Activated T-cell treated with anti-CD3 and anti-CD28 coated beads, Interleukin-2, amount 50 U/mL, for 48 hours (primary cell): ENCODE measurements at places on chromosomes 3 and 15.

GRCh38 chr3:131314318-131314717, 67.3 kb upstream of the NUDT16 start:
- DNase-seq, result no peak

GRCh38 chr3:111714305-111714704, 119.2 kb upstream of the ZBED2 start:
- no peak for DNase-seq

DNA sequence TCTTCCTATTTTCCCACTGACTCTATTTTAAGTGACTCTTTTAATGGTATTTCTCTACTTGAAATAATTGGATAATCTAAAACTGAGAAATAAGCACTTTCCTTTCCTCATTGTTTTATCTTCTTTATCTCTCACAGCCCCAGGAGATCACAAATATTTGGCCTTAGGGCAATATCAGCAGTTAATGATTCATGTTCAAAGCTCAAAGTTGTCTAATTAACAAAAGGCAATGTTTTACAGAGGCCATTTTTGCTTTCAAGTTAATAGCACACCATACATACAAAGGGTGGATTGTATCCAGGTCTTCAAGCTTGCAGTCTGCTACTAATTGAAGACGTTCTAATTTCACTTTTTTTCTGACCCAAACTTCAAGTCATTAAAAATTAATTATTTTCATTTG, 120.1 kb downstream of the LRRN1 start:
- DNase-seq, result no peak

DNA sequence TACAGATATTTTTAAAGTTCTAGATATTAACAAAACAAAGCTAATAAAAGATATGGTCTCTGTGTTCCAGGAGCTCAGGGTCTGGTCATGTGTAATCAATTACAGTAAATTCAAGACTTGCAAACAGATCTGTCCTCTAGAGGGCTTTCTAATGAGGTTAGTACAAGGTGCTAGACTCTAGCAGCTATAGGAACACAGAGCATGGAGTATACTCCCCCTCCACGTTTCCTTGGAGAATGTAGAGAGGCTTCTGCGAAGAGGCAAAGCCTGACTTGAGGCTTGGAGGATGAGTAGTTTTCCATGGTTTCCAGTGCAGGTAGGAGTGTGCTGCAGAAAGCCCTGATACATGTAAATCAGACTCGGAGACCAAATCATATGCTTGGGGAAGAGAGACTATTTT, 32.7 kb upstream of the DLG1 start:
- DNase-seq, result no peak

DNA sequence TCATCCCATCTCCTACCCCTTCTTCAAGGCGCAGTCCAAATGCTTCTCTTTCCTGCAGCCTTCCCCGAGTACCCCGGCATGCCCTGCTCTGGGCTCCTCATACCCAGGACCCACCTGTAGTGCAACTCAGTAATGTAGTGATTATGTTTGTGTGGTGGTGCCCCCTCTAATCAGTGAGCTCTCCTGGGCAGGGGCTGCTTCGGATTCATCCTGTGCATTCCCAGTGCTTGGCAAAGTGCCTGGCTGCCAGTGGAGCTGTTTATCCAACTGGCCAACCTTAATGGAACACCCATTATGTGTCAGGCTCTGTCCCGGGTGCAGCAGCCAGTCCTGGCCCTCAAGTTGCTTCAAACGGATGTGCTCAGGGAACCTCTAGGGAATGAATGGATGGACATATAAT, 174.4 kb upstream of the LINGO1 start:
- DNase-seq, result no peak

- no peak for DNase-seq
Measured at GRCh38 chr3:10357592-10358308, 36.8 kb upstream of the SEC13 start.

GRCh38 chr3:194035406-194036138, 100.4 kb upstream of the HES1 start:
- no peak for DNase-seq

- no peak for DNase-seq
Measured at GRCh38 chr3:191414286-191414685, 46.7 kb upstream of the PYDC2 start.

DNA sequence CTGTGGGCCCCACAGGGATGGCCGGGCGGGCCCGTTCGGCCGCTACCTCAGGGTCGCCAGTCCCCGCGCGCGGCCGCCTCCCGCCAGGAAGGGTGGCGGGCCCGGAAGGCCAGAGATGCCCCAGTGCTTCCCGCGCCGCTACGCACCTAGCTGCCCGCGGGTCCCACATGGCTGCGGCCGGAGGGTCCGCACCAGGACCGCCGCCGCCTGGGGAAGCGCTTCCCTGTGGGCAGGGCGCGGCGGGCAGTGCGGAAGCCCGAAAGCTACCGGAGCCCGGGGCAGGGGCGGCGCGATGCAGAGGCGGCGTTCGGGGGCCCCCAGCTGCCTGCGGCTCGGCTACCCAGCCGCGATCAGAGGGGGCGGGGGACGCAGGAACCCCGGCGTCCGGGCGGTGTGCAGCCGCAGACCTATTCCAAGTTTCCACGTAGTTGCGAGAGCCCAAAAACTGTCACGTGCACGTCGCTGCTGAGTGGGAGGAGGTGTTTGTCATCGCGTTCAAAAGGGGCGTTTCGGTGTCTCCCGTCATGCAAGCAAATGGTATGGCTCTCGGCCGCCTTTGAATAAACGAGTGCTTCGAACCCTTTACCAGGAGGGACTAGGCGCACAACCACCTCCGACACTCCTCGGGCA, at the start of gene TRANK1:
Gene TRANK1 (minus strand): TSS at position 414 of the 630 bp plus-strand sequence. CDS start 245 bp downstream, at position 169.
- DNase-seq, result peak; percentile 86

- DNase-seq, result no peak
Measured at GRCh38 chr3:171838218-171838720, 4.9 kb upstream of the TMEM212 start.

- DNase-seq, result no peak
Measured at GRCh38 chr3:29447946-29448627, 167.2 kb downstream of the RBMS3 start.

DNA sequence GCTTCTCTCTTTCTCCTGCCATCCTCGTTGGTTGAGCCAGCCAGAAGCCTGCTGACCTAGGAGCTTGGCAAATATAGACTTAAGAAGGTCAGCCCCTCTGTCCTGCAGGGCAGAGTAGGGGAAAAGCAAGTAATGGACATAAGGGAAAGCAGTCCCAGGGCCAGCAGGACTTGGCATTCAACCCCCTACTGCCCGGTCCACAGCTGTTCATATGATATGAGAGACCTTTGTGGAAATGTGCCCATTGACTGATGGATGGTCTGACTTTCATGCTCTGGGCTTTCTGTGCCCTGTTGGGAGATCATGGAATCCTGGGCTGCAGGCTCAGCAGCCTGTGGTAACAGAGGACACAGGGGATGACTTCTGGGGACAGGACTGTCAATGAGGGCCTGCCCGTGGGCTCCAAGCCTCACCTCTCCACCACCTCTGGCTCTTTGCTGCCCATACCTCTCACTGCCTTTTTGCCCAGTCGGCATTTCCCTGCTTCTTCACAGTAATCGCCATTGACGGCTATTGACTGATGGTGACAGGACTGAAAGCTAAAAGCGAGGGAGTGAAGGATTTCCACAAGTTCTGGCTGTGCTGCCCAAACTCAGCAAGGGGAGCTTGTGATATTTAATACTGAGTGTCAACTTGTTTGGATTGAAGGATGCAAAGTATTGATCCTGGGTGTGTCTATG, 60.0 kb upstream of the NMNAT3 start:
- DNase-seq, result no peak

DNA sequence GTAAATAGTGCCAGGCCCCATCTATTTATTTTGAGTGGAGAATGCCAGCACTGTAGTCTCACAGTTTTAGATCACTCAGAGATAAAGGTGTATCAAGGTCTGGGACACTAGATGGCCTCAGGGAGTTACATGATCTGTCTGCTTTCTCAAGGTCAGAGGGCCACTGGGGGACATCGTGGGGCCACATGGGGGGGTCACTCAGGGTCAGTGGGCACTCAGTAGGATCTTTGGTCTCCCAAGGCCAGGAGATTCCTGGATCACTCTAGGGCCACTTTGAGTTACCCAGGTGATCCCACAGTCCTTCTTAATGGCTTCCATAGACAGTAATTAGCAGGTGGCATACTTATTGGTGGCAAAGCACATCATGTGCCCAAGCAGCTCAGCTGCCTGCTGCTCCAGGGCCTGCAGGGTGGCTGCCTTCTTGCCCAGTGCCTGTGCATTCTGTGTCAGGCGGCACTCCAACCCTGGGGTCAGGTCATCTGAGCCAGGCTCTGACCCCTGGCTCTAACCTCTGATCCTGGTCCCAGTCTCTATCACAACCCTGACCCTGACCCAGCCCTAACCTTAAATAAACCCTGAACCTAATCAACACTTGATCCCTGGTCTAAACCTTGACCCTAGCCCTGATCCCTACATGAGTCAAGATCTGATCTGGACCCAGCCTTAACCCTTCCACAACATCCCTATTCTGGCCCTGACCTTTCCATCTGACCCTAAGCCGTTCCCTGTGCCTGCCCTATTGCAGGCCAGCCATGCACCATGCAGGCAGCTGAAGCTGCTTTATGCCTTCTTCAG, 1.8 kb upstream of the LAMB2 start:
- no peak for DNase-seq

GRCh38 chr3:32392536-32393302, 1.1 kb downstream of the CMTM7 start:
- peak; percentile 58 for DNase-seq

GRCh38 chr15:87669846-87670245, 586.7 kb downstream of the NTRK3 start:
- no peak for DNase-seq

DNA sequence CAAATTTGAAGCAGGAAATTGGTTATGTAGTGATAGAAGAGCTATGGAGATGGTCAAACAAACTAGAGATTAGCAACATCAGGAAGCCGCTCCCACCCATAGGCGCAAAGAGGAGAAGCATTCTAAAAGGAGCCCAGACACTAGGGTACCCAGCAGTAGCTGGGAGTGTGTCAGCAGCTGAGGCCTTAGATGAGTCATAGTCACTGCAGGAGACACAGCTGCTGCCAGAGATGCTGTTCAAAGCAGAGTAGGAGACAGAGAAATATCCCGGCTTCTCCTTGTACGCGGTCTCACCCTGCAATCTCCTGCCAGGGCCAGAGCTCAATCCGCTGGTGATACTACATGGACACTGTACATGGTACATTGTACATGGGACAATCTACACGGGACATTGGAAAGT, 61.9 kb downstream of the VGLL3 start:
- DNase-seq, result no peak

- no peak for DNase-seq
Measured at GRCh38 chr3:16474216-16474615, 39.3 kb downstream of the RFTN1 start.

DNA sequence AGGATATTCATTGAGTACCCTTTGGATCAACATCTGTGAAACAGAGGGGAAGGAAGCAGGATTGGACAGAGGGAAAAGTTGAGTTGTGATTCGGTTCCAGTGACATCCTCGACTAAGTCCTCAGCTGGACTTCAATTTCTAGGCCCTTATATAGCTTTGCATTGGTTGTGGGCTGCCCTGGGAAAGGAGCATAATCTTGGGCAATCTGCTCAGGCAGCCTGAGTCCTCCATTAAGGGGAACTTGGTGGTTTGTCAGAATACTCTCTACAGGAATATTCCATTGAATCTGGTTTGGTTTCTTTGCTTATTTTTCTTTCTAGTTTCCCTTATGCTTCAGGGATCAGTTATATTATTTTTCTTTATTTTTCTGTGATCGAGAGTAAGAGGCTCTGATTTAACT, 94.1 kb downstream of the TCF12 start:
- no peak for DNase-seq

- DNase-seq, result no peak
Measured at GRCh38 chr3:123713211-123713610, 128.4 kb upstream of the HACD2 start.

- no peak for DNase-seq
Measured at GRCh38 chr3:163018664-163019063, 1522.1 kb downstream of the OTOL1 start.

GRCh38 chr3:186374376-186374775, 12.3 kb upstream of the DGKG start:
- no peak for DNase-seq

DNA sequence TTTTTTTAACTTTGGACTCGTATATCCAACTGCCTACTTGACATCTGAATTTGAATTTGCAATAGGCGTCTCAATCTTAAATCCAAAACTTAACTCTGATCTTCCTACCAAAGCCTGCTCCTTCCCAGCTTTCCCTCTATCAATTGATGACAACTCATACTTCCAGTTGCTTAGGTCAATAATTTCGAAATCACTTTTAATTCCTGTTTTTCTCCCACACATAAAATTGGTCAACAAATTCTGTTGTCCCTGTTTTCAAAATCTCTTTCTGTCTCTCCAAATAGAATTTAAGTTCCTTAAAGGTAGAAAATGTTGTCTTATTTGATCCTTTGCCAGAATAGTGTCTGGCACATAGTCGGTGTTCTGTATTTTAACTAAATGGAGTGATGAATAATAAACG, 332.4 kb downstream of the SATB1 start:
- no peak for DNase-seq

DNA sequence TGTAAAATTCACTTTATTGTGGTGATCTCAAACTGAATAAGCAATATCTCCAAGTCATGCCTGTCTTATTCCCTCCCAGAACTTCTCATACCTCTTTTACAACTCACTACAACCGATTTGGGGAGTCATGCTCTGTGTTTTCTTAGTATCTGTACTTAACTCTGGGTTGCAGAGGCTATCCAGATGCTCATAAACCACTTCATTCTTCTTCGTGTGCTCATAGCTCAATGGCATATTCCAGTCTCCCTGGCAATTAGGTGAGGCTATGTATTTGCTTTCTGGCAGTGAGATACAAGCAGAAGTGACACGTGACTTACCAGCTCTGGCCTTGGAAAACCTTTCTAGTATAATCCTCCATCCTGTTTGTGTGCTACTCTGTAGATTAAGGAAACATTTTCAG, 360.9 kb downstream of the ZNF385D start:
- DNase-seq, result no peak

- no peak for DNase-seq
Measured at GRCh38 chr3:131053043-131053859, 26.6 kb downstream of the NEK11 start.

GRCh38 chr3:17656264-17656663, 86.2 kb downstream of the TBC1D5 start:
- no peak for DNase-seq

- DNase-seq, result no peak
Measured at GRCh38 chr15:93362821-93363220, 273.8 kb upstream of the RGMA start.

GRCh38 chr15:62344806-62345539, 179.9 kb upstream of the C2CD4B start:
- DNase-seq, result peak; percentile 56

DNA sequence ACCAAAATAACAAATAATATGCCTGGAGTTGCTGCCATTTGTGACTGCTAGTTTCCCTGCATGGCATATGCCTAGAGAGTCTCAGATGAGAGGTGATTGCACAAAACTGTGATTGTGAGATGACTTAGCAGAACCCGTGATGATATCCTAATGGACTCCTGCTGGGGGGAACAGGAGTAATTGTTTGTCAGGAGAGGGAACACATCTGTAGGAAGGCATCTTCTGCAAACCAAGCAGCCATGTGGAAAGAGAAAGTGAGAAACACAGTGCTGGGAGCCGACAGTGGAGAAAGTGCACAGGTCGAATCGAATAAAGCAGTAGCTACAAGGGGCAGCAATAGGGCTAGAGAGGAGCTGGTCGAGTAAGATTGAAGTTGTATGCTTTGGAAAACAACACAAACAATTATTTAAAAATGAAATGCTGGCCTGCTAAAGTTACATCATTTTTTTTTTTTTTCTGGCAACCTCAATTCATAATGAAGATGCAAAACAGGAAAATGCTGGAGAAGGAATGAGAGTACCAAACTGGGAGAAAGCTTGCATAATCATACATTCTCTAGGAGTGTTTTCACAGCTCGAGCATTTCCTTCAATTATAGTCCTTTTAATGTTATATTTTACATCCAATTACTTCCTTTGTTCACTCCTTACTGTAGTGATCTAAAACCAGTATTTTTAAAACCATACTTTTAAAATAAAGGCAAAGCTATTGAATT, 494.2 kb upstream of the AGTR1 start:
- DNase-seq, result no peak
